ENCODE measurements at places on chromosomes 5 and 9. TPM values are rescaled to one million over a fixed set of nuclear protein-coding genes. Genes with fewer than 3 reads are reported as not detected.

Gene PKD2L2
- not detected for total RNA-seq

Gene FOXD4
- 0.09 TPM for total RNA-seq

Gene CCNJL
- total RNA-seq, result 5.0 TPM

Gene FGD3
- not detected for total RNA-seq

Gene FCHSD1
- total RNA-seq, result 24.5 TPM

Gene KLF9
- total RNA-seq, result 14.4 TPM

Gene PCDHGC3
- 10.3 TPM for total RNA-seq

Gene STPG3
- not detected for total RNA-seq

Gene SMIM15
- 66.8 TPM for total RNA-seq

Gene SLCO4C1
- total RNA-seq, result not detected
